ENCODE measurements at places on chromosomes 12 and 14.
A peak's percentile ranks its signal among the peaks of the same experiment; 100 is the strongest.

- DNase-seq, result no peak
Measured at GRCh38 chr12:8689681-8690080, 8.1 kb upstream of the RIMKLB start.

DNA sequence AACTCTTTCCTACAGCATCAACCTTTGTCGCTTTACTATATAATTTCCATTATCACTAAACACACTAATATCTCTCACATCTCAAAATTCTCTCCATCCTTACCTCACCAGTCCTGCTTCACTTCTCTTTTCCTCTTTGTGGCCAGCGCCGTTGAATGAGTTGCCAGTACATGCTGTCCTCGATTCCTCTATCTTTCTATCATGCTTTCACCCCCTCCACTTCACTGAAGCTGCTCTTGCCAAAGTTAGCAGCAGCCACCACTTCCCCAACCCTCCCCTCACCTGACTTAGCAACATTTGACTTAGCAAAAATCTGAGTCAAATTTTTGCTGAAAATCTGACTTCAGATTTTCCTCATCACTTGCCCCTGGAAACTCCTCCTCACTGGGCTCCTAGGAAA is 210.4 kb downstream of the ANO6 start:
- DNase-seq, result no peak

DNA sequence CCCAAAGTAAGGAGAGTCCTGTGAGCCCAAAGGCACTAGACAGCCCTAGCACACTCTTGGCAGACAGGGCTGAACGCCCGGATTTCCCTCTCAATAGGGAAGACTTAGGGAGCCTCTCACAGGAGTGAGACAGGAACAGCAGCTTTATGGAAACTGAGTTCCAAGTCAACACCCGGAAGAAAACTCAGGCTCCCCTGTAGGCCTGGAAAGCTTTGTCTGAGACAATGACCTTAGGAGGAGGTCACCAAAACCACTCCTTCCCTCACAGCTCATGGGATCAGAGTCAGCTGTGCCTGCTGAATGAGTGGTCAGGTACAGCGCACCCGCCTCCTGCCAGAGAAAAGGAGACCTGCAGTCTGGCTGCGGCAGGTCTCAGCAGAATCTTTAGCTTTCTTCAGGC is 229.5 kb downstream of the CACNA1C start:
- DNase-seq, result no peak

GRCh38 chr14:104294628-104294982 is 156.2 kb downstream of the KIF26A start:
- DNase-seq, result no peak

DNA sequence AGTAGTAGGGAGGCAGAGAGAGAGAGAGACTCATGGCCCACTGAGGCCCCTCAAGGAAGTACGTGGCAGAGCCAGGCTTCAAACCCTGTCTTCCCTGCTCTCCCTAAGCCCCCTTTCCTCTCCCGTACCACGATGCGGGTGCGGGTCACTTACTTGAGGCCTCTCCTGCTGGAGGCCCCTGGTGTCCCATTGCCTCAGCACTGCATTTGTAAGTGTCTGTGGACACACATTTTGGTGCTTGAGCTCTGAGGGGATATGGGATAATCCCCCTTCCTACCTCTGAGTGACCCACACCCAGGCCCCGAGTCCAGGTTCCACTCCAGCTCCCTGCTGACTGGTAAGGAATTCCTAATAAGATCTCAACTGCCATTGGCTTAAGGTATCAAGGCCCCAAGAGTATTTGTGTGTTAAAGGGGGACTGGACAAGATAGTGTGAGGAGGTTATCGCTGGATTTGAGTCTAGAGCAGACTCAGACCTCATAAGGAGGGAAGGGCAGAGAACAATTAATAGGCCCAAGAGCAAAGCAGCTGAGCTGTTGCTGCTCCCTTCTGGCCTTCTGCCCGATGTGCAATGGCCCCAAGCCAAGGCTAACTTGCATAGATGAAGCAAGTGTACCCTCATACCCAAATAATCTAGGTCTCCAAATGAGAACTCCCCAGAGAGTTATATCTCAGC is 71.9 kb downstream of the CRACR2A start:
- no peak for DNase-seq

DNA sequence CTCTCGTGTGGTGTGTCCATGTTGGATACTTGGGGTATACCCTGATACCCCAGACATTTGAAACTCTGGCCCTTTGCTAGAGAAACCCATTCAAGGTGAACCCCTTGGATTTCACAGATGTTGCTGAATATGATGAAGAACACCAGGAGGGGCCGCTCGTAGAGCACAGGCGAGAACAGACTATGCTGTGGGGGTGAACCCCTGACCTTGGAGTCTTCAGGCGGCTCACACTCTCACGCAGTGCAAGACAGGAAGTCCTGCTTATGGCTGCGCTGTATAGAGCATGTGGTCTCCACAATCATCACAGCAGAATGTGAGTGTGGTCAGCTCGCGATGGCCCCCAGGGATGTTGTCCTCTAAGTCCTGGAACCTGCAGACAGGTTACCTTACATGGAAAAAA is 60.4 kb downstream of the SLC15A4 start:
- DNase-seq, result no peak

DNA sequence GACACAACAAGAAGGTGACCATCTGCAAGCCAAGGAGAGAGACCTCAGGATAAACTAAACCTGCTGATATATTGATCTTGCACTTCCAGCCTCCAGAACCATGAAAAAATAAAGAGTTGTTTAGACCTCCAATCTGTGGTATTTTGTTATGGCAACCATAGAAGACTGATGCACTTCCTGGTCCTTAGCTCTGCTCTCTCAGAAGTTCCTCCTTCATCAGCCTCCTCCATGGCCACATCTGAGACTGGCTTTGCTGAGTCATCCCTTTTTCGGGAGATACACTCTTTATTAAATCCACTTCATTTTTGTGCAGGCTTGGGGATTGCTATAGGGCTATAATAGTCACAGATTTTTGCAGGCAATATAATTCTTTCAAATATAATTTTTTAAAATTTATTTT is 89.6 kb upstream of the ATF7IP start:
- DNase-seq, result no peak

DNA sequence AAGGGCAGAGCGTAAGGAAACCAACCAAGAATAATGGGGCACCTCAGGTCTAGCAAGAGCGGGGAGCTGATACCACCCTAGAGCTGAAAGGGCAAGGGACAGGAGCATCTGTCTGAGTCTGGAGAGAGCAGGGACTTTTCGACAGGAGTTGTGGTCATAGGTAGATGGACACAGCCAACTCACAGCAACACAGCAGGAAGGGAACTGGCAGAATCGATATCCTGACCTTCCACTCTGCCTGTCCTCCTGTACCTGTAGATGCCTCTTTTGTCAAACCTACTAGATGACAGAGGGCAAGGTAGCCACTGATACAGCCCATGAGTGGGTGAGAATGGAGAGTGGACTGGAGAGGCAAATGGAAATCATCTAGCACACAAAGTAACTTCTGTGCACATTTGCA is 247.2 kb upstream of the EGLN3 start:
- no peak for DNase-seq

- DNase-seq, result no peak
Measured at GRCh38 chr14:68144051-68144681, 324.6 kb downstream of the RAD51B start.

DNA sequence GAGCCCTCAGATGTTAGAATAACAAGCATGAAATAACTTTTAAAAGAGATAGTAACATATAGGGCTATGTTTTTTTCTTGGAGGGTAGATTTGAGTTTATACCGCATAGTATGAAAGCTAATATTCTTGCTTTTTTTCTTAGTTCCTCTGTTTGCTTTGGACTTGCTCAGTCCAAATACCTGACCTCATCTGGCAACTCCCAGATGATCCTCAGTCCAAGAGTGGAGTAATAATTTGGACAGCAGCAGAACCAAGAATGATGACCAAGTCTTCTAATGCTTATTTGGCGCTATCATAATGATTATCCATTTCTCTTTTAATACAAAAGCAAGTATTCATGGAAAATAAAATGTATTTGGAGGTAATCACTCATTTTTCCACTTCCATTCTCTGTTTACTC is 45.6 kb downstream of the GUCY2C start:
- DNase-seq, result no peak

- no peak for DNase-seq
Measured at GRCh38 chr12:93813186-93813585, 136.0 kb downstream of the CRADD start.

- no peak for DNase-seq
Measured at GRCh38 chr12:1206118-1206734, 215.2 kb downstream of the ERC1 start.

DNA sequence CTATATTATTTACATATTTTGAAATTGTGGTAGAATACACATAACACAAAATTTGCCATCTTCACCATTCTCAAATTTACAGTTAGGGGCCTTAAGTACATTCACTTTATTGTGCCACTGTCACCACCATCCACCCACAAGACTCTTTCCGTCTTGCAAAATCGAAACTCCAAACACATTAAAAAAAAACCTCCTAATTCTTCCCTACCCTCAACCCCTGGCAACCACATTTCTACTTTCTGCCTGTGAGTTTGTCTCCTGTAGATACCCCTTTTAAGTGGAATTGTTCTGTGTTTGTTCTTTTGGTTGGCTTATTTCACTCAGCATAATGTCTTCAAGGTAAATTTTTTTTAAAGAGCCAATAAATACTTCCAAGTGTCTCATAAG is 31.6 kb upstream of the AMIGO2 start:
- DNase-seq, result no peak

DNA sequence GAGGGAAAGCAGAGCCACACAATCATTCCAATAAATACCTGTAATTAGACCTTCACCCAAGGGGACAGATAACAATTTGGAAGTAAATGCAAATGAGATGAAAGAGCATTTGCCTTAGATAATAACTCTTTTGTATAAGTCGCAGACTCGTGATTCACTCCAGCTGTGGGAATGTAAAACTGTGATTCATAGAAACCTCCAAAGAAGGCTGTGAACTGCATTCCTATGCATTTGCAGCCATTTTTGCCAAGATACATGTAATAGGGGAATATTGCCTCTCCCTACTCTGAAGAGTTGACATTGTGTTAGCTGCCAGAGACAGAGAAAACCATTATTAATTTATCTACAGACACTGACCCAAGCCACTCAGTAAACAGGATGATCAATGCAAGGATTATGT is 181.9 kb upstream of the ARHGAP5 start:
- peak; percentile 56 for DNase-seq

GRCh38 chr12:53173085-53173715 is 7.3 kb upstream of the ZNF740 start:
- no peak for DNase-seq

DNA sequence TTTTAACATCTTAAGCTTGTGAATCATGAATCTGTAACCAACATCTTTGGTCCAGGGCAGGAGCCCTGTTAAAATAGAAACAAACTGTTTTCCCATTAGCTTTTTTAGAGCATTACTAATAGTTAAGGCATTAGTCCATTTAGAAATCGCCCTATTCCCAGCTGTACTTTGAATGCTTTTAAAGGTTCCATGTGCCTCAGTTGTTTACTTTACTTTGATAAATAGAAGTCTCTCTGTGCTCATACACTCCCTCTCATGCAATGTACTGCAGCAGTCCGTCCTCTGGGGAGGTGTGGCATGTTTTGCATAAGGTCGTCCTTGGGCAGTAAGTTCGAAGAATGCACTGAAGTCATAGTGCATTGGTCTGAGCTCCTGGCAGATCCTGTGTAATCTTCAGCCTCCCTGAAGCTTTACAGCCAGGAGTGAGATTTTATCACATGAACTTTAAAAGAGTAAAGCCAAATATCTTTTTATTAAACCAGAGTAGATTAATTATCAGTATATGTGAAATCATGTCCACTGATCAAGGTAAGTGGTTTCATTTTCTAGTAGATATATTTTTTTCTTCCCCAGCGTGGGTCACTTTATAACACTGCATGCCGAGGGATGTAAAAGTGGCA is 134.7 kb downstream of the FGD4 start:
- peak; percentile 49 for DNase-seq

DNA sequence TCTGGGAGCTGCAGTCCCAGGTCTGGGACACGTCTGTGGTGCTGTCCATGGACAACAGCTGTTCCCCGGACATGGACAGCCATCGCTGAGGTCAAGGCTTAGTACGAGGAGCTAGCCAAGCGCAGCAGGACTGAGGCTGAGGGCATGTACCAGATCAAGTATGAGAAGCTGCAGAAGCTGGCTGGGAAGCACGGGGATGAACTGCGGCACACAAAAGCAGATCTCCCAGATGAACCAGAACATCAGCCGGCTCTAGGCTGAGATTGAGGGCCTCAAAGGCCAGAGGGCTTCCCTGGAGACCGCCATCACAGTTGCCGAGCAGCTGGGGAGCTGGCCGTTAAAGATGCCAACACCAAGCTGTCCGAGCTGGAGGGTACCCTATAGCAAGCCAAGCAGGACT is 375.3 kb downstream of the SEC23A start:
- no peak for DNase-seq

DNA sequence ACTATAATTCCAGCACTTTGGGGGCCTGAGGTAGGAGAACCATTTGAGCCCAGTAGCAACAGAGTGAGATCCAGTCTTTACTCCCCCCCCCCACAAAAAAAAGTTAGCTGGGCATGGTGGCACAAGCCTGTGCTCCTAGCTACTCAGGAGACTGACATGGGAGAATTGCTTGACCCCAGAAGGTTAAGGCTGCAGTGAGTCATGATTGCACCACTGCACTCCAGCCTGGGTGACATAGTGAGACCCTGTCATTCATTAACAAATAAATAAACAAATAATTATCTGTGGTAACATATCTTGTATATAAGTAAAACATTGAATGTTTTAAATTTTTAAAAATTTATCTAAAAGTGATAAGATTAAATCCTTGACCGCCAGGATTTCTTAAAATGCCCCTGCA is 4.8 kb downstream of the ENTPD5 start:
- no peak for DNase-seq

DNA sequence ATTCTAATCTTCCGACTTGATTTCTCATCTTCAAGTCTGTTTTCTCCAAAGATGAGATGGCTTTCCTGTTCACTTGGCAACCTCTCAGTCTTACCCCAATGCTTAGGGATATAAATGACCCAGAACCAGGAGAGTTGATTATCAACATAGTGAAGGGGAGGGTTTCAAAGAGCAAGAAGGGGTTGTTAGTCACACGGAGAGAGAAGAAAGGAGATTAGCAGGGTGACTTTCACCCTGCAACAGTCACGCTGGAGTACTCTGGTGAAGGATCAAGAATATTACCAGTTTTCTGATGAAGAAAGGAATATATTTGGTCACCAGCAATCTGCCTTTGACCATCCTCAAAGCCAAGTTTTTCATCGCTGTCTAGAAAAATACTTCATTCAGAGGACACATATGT is at the start of gene TMEM52B:
Gene TMEM52B (plus strand): TSS at position 212 of the 400 bp plus-strand sequence. CDS start 543 bp downstream, outside the sequence.
- no peak for DNase-seq

DNA sequence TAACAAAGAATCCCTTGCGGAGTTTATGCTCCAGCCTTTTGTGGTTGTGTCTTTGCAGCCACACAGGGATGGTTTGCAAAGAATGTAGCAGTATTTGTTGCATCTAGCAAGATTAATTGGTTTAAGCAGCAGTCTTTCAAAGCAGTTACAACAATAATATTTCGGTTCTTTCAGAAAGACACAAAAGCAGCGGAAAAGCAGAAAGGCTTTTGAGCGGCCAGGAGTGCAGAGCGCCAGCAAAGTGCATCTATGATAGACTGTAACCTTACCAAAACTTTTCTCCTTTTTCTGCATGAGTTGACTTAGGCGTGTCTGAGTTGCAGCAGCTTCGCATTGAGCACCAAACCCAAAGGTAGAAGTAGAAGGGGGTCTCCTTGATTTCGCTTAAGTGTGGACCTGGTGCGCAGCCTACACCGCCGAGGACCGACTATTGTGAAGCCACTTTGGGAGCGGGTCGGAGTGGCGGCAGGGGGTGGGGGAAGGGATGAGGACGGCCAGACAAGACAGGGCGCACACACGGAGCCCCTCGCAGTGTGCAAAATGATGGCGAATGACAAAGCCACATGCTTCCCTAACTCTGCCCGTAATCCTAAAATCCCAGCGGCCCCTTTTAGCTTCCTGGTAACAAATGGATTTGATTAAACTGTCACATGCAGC is 1.2 kb downstream of the LMO3 start:
- DNase-seq, result no peak
